ENCODE measurements at places on chromosomes 13 and 19.

DNA sequence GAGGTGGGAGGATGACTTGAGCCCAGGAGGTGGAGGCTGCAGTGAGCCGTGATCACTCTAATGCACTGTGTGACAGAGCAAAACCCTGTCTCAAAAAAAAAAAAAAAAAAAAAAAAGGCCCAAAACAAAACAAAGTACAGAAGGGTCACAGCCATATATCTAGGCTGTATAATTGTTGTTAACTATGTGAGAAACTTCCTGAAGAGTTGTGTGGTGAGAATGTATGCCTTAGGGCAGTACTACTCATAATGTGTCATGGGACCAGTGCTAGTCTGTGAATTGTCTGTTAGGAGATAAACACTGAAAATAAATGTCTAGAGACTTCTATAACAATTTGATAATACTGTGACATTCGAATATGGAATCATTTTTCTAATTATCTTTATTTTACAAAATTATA is 43.1 kb downstream of the PAN3 start:
- DNase-seq, result no peak

DNA sequence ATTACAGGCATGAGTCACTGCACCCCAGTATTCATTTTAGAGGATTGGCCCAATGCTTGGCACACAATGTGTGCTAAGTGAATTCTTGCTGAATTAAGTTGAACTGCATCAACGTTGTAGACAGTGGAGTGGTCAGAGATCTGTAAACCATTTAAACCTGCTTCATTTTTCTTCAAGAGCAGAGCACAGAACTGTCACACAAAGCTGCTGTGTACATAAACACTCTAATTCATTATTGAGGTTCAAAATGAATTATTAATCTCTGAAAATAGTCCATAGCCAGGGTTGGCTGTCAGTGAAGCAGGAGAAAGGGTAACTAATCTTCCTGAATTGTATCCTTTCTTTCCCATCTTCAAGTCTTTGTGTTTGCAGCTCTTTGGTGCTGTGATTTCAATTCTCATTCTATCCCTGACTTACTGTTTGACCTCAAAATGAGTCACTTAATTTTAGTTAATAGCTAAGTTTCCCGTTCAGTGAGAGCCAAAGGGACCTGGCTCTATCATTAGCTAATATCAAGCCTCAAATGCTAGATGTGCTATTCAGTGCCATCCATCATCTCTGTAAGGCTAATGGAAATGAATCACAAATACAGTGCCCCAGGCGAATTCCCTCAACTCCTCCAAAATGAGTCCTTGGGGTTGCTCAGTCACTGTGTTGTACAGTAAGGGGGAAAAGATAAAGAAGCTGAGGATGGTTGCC is 77.0 kb upstream of the TSC22D1 start:
- no peak for DNase-seq

DNA sequence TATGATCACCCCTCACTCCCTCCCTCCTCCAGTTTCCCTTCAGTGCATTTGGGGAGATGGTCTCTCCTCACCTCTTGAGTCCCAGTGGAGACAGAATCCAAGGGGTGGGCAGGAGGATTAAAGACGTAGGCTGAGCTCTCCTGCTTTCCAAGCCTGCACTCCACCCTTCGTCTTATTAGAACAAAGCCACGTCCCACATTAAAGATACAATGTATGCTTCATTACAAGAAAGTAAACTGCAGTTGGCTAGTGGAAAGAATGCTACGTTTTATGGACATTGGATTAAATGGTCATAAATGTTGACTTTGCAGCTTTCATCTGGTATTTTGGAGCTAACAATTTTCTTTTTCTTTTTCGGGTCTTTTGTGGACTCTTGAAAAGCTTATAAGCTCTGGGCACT is 1.5 kb upstream of the KLK11 start:
- no peak for DNase-seq

GRCh38 chr13:80400164-80400864 is 59.4 kb upstream of the SPRY2 start:
- no peak for DNase-seq

GRCh38 chr19:17184371-17184841 is 30.8 kb upstream of the USE1 start:
- peak; percentile 52 for DNase-seq

DNA sequence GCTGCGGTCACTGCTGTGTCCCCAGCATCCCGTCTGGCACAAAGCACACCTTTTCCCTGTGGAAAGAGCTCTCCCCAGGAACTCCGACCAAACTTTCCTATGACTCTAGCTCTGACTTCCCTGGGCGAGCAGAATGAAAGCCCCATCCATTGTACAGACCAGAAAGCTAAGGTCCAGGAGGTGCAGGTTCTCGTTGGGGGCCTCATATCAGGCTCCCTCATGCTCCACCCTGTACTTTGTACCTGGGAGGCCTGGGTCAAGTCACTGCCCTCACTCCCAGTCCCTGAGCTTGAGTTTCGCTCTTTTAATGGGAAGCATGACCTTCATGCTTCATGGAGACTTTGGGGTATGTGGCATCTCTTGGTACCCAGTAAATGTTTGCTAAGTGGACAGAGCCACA is 18.4 kb downstream of the CYTH2 start:
- no peak for DNase-seq

- DNase-seq, result no peak
Observed at GRCh38 chr13:49615836-49616675, 12.3 kb upstream of the ARL11 start.

- no peak for DNase-seq
Observed at GRCh38 chr19:52898101-52898500, 666 bp upstream of the ZNF320 start.

GRCh38 chr19:14394167-14394566 is 12.9 kb downstream of the ADGRE5 start:
- DNase-seq, result no peak

GRCh38 chr13:76266561-76266960 is 619.6 kb downstream of the KCTD12 start:
- DNase-seq, result no peak

DNA sequence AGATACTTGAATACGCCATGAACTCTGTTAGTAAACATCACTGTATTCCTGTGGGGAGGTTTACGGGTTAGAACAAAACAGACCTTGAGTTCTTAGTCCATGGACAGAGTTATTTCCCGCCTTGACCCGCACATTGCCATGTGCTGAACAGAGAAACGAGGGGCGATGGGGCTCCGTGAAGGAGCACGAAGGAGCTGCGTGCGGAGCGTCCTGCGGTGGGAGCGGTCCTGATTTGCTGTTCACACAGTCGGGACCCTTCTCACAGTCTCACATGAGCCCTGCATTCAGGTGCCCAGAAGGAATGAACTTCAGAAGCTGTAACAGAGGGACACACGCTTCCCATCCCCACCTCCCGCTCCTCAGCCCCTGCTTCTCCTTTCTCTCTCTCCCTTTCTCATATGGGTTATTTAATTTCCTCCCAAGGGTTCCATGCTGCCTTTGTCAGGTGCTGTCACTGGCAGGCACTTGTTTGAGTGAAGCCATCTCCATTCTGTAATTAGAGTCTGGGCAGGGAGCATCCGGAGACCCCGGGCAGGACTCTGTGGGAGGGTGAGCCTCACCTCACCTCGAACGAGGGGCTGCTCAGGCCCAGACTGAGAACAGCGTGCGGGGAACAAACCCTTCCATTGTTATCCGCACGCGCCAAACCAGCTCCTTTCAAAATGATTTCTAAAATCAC is 76.9 kb downstream of the TEX29 start:
- DNase-seq, result no peak

DNA sequence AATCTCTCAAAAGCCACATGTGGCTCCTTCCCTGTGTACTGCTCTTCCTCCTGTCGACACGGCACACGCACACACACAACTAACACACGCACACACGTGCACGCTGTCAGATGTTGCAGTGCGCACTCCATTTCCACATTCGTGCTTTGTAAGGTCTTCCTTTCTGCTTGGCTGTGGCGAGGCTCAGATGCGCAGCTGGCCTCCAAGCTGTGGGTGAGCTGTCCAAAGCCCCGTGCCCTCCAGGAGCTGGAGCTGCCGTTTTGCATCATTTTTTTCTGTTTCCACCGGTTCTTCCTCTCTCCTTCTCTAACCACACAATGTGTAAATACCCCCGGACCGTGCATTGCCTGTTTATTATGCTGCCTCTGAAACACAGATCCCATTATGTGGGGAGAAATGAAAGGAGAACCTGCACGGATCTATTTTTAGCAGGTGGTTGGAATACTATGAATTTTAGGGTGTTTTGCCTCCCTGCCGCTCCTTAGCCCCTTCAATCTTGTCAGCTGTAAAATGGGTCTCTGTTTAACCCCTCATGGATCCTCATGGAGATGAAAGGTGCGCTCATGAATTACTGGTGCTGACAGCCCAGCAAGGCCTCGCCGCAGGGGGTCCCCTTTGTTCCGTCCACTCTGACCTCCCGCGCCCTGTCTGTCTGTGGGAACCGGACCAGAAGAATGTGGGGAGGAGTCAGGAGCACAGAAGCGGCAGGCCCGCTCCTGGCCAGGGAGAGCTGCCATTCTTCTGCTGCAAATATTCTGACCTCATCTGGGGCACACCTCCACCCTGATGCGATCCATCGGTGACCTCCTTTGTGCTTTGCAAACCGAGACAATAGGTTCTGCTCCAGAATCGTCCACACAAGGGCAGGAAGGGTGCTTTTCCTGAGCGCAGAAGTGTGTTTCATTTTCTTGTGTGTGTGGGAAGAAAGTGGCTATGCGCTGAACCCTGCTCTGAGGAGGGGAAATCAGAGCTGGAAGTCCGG is 137.7 kb downstream of the SOX1 start:
- DNase-seq, result no peak

DNA sequence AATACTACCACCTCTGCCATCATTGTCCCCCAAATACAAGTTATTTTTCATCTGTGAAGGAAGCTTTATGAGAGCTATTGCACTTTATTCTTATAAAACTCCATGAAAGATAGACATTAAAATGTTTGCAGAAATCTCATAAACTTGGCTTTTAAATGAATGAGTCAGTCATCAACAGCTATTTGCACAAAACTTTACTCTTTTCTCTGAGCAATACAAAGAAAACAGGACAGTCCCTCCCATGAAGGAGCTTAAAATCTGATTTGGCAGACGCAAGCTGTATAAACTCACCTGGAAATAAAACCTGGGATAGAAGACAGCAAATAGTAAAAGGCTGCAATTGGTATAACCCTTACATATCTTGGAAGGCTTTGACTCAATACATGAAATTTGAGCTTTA is 16.6 kb upstream of the RCBTB1 start:
- no peak for DNase-seq

DNA sequence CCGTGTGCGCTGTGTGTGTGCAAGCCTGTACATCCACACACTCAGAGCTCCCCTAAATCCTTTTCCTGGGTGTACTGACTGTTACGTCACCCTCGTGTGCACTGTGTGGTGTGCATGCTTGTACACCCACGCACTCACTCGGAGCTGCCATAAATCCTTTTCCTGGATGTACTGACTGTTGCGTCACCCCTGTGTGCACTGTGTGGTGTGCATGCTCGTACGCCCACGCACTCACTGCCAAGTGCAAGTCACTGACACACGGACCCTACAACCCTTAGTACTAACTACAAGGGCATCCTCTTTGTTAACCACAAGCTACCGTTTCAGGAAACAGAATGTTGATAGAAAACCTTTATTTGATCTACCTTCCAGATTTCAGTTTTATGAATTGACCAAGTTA is 983.4 kb downstream of the EFNB2 start:
- no peak for DNase-seq

- no peak for DNase-seq
Observed at GRCh38 chr19:46528601-46529590, 33.2 kb upstream of the PNMA8B start.

- DNase-seq, result no peak
Observed at GRCh38 chr13:75512253-75512652, 25.4 kb downstream of the COMMD6 start.

- no peak for DNase-seq
Observed at GRCh38 chr19:46451352-46451751, 20.0 kb downstream of the PNMA8A start.

DNA sequence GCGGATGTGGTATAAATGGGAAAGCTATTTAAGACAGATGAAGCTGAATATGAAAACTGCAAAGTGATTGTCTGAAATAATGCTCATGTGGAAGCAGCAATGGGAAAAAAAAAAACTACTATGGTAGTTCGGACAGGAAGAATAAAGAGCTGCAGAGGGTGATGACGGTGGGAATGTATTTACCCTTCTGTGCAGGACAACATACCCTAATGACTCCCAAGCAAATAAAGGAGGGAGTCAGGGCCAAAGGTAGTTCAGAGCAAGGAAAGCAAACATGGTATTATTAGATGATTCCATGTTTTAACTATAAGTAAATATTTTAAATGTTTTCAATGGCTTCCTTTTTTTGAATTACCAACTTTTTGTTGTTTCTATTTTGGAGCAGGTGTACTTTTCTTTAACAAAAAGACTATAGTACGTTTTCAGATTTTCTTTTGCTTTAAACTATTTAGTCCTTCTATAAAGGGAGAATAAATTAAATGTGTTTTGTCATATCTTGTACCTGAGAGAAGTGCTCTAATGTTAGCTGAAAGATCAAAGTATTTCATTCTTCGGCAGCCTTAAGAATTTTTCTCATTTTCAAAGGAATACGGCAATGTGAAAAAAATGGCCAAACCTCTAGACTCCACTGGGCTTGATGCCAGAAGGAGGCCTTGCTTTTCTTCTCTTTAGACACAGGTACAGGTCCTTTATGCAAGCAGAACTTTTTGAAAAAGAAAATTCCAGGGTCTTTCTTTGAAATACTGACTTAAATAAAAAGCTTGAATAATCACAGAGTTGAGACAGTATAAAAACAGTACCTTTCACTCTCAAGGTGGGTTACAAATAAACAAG is 67.8 kb upstream of the ZDHHC20 start:
- DNase-seq, result no peak

DNA sequence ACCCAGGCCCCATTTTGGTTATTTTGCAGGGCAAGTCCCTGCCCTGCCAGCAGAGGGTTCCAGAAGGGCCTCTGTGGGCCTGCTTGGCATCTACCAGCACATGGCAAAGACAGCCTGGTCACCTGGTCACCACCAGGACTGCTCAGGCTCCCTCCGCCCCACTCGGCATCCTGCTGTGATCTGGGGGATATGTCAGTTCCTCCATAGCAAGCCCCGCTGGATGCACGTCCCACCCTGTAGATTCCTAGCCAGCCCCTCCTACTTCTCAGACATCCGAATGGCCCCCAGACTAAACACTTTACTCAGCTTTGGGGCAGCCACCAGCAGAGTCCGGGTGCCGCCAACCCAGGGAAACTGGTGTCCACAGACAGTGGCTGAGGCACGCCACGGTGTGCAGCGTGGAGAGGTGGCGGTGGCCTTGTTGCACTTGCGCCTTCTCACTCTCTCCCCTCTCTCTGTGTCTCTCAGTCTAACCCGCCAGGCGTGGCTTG is 31.8 kb upstream of the USE1 start:
- peak; percentile 13 for DNase-seq

GRCh38 chr13:51091839-51092238 is 19.2 kb downstream of the C13orf42 start:
- DNase-seq, result no peak

GRCh38 chr13:21934284-21934683 is 263.4 kb downstream of the FGF9 start:
- DNase-seq, result no peak

GRCh38 chr19:29329460-29330134 is 116.6 kb upstream of the UQCRFS1 start:
- DNase-seq, result no peak

DNA sequence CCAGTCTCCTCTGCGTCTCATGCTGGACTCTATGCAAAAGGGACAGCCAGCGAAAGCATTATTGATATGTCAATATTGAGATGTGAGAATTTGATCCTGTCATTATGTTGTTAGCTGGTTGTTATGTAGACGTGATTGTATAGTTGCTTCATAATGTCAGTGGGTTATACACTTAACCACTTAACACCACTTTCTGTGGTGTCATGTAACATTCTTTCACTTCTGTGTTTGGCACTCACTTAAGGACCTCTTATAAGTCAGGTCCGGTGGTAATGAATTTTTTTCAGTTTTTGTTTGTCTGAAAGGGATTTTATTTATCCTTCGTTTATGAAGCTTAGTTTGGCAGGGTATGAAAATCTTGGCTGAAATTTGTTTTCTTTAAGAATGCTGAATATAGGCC is 7.1 kb upstream of the SIGLEC7 start:
- DNase-seq, result no peak

All from activated effector memory CD4-positive, alpha-beta T cell treated with Interleukin-2 at 50 U/mL for 16 hours (primary cell).